Left lobe of liver (tissue), 2 donors: ENCODE measurements at places on chromosomes 5 and 9. TPM values are rescaled to one million over a fixed set of nuclear protein-coding genes. Genes with fewer than 3 reads are reported as not detected.

The ADCY2 gene
- 0.35 TPM for total RNA-seq

The HTR1A gene
- total RNA-seq = not detected

The SHC3 gene
- total RNA-seq = 0.10 TPM

The BARX1 gene
- total RNA-seq = not detected

The TUSC1 gene
- 4.2 TPM for total RNA-seq

DNA sequence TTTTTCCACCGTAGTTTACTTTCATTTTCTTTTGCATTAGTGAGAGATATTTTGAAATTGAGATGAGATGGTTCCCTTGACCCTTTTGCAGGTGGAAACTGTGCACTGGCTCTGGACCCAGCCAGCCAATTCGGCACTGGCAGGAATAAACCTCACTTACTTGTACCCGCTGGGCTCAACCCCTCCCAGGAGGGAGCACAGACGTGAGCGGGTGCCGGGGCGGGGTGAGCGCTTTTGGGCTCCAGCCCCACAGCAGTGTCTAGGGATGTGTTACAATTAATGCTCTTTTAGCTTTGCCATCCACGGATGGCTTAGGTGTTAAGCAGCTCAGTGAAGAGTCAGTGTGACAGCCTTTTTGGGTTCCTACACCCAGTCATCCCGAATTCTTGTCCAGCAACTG is 766.1 kb upstream of the CHD1 start:
- DNase-seq = no peak

DNA sequence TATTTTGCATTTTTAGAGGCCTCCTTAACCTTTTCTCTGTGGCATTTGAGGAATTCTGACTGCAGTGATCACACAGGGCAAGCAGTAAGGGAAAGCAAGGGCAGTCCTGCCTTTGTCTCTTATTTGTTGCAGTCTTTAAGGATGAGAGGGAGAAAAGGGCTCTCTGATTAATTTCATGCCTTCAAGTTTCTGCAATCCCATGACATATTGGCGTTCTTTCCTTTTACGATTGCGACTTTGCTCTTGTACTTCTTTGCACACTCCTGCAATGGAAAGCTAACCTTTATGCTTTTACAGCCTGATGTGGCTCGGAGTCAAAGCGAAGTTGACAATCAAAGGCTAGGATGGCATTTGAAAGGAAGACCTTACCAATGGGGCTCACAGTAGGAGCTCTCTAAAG is 698.4 kb downstream of the DNAH5 start:
- DNase-seq = no peak

DNA sequence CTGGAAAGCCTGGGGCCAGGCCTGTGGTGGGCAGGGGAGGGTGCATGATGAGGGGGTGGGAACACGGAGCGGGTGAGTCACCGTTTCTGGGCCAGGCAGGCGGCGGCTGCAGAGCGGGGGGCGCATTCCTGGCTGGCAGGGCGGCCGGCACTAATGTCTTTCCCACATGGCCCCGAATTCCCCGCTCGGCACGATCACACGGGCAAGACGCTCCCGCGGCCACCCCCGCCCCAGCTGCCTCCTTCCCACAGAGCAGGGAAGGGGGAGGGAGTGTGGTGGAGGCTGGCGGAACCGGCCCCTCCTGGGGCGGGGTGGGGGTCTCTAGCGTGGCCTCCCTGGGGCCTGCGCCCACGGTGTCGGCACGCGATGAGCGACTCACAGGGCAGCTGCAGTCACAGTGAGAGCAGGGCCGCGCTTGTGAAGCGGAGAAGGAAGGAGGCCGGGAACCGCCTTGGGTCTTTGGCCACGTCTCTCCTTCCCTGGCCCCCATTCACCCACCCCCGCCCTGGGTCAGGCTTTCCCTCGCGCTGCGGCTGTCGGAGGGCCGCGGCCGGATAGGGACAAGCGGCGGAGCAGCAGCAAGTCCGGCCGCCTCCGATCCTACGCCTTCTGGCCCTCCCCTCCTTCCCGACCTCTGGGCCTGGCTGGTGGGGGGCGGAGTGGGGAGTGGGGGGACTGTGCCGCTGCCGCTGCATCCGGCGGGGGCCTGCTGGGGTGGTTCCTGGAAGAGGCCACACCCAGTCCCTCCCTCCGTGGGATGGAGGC is 48.9 kb downstream of the CXXC5 start:
- peak; percentile 56 for DNase-seq

DNA sequence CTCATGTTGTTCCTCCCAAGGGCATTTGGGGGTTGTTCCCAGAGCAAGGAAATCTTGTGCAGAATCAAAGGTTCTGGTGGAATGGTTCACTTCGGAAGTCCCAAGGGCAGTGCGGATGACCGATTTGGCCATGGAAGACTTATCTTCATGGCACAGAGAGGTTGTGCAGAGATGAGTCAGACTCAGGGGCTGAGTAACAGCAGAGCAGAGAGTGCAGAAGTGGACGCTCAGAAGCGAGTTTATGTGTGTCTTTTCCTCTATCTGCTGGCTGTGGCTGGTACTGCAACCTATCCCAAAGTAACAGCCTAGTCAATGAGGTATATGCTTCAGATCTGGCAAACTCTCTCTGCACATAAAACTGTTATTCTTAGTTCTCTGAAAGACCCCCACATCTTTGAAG is 118.1 kb downstream of the DPYSL3 start:
- no peak for DNase-seq

DNA sequence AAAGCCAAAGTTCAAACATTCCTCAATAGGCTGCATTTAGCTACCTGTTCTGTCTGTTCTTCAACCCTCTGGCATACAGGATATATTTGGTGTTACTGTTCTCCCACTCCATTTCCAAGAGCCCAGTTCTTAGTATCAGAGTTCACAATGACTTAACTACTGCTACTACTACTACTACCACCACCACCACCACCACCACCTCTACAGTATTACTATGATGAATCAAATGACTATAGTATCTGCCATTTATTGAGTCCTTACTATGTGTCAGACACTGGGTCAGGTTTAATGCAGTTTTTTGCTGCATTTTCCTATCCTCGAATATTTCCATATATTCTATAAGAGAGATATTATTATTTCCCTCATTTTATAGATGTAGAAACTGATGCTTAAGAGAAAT is 937 bp upstream of the CD180 start:
- no peak for DNase-seq

GRCh38 chr5:14156290-14156649 is 13.1 kb downstream of the TRIO start:
- DNase-seq = no peak

- DNase-seq = no peak
Observed at GRCh38 chr5:78235289-78235688, 59.2 kb downstream of the AP3B1 start.

- no peak for DNase-seq
Observed at GRCh38 chr9:111195766-111196165, 134.3 kb downstream of the OR2K2 start.

DNA sequence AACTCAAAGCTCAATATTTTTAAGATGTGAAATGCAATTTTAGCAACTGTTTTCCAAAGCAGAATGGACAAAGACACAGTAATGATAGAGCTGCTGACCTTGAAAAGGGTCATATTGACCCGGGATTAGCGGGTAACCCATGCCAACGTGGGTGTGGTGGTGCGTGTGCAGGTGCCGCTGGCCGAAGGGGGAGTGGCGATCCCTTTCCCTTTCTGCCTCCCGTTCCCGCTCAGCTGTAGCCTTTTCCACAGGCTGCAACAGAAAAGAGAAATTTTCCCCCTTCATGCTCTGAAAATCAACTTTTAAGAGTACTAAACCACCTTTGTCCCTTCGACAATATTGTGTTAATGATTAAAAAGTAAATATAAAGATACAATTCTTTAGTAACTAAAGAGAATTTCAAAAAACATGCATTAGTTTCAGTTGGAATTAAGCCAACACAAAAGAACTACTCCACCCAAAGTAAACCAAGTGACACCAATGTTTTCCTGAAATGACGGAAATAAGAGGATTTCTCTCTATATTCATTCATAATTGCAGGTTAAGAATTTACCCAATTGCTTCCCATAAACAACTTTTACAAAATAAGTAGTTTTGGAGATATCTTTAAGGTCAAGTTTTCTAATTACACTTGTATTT is 105.2 kb downstream of the ZNF608 start:
- DNase-seq = peak; percentile 67

- DNase-seq = no peak
Observed at GRCh38 chr9:8070779-8071444, 271.3 kb upstream of the DMAC1 start.

DNA sequence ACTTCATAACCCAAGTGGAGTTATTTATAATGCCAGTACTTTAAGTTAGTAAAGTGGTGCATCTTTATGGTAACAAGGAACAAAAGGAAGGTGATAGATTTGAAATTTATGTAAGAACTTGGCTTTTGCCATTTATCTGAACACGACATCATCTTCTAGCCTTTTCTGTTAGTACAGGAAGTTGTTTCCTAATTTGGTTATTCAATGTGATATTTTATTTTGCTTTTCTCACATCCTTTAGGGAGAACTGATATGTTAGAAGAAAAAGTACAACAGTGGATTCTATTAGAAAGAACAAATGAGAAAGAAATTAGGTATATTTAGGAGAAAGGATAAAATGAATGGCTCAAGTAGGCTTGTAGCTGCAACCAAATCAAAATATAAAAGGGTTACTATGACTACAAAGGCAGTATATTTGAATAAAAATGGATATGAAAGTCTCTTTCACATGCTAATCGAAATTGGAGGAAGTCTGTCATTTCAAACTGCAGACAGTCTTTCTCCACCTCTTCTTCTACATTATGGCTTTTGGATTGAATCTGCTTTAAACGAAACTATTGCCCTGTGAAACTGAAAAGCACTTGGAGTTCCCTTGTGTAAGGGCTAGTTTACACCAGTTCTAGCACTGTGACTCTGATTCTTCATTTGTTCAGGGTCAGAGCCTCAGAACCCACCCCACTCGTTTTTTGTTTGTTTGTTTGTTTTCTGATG is 18.5 kb upstream of the SLC24A2 start:
- no peak for DNase-seq

DNA sequence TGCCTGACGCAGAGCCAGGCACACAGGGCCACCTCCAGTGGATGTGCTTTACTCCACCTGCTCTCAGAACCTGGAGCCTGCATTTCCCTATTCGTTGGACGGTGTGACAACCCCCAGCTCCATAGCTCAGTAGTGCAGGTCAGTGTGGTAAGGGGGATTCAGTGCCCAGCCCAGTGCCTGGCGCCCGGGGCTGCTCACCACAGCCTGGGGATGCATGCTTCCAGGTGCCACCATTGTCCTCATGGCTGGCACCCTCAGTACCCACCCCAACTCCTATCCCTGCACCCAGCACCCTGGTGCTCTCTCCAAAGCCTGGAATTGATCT is 32.8 kb upstream of the ADAMTS2 start:
- DNase-seq = peak; percentile 27

- no peak for DNase-seq
Observed at GRCh38 chr5:28737682-28738081, 1699.3 kb upstream of the CDH9 start.

- DNase-seq = peak; percentile 92
Observed at GRCh38 chr9:33165263-33166151, 1.6 kb downstream of the B4GALT1 start.

DNA sequence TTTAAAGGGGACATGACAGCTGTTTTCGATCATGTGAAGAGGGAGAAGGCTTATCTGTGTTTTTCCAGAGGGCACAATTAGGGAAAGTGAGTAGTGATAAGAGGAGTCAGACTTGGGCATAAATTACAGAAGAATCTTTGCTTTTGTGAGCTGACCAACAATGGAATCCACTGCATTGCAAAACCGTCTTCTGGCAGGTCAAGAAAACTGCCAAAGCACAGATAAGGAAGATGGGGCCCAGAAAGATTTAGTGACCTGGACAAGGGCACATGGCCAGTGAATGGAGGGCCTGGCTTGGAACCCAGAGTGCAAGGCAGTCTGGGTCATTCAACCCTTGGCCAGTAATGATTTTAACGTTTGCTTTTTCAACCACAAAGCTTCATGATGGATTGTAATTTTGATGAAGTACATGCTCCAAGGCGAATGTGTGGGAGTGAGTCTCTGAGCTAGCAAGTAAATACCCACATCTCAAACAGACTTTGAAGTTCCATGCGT is 153.2 kb upstream of the MAST4 start:
- peak; percentile 56 for DNase-seq

GRCh38 chr9:112894699-112895098 is 4.0 kb upstream of the SLC46A2 start:
- DNase-seq = no peak

DNA sequence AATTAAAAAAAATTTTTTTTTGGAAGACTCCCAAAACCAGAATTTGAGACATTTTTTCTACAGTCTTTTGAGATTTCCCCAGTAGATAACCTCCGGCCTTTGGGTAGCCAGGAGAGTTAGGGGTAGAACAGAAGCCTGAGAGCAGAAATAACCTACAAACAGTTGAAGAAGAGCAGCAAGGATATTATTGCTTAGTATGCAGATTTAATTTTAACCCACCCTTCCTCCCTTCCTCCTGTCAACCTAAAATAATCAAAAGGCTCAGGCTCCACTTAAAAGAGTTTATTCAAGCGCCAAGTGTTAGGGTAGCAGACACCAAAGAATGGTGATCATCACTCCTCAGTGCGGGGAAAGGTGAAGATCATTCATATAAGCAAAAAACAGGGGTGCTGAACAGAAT is 17.4 kb upstream of the FAM120A start:
- no peak for DNase-seq

DNA sequence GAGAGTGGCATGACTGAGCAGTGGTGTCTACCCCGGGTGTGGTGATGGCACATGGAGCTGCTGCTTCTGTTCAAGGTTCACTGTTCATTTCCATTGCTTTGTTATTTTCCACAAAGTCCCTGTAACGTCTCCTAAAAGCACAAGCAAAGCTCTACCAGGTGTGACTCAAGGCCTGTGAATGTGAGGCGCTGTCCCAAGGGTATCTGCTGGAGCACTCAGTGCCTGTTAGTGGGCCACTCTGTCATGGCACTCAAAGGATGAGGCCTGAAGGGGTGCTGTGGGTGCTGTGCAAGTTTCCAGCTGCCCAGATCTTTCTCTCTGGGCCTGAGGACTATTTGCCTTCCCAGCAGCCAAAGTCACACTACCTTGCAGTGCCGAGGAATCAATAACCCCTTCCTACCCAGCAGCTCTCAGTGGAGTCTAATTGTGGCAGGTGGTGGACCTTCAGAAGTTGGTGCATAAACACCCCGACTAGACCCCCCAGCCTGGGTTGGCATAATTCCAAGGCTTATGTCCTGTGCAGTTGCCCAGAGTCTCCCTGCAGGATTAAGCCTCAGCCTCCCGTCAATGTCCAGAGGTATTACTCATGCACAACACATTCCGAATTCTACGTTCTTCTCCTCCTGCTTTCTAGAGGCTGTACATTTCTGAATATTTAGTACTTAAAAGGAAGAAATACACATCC is 17.4 kb upstream of the PTCH1 start:
- no peak for DNase-seq

- DNase-seq = no peak
Observed at GRCh38 chr5:136186796-136187195, 6.2 kb downstream of the SMIM32 start.

DNA sequence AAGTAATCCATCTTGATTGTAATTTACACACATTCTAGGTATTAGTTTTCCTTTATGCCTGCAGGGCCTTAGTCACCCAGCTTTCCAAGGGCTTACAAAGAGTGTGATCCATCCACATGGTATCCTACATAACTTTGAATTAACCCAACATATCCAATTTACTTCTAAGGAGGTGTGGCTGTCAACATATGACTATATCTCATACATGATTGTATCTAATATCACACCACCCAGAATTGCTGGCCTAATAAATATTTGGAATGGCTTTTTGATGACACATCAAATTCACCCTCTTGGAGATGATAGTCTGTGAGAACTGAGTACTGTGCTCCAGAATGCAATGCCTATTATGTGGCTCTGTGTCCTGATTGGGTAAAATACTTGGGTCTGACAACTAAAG is 363.3 kb upstream of the GRIN3A start:
- DNase-seq = no peak
